ENCODE measurements at places on chromosomes 2 and 18.

- DNase-seq, result no peak
Observed at GRCh38 chr2:82257796-82258555, 1953.4 kb upstream of the LRRTM1 start.

GRCh38 chr2:112733456-112733855 is 12.6 kb downstream of the NT5DC4 start:
- no peak for DNase-seq

DNA sequence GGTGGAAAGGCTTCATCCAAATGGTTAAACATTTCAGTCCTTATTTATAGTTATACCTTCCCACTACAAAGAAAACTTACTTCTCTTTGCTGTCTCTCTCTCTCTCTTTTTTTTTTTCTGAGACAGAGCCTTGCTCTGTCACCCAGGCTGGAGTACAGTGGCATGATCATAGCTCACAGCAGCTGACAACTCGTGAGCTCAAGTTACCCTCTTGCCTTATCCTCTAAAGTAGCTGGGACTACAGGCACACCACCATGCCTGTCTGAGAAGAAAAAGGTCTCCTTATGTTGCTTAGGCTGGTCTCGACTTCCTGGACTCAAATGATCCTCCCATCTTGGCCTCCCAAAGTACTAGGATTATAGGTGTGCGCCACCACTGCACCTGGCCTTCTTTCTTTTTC is 32.3 kb upstream of the OLA1 start:
- peak; percentile 14 for DNase-seq

DNA sequence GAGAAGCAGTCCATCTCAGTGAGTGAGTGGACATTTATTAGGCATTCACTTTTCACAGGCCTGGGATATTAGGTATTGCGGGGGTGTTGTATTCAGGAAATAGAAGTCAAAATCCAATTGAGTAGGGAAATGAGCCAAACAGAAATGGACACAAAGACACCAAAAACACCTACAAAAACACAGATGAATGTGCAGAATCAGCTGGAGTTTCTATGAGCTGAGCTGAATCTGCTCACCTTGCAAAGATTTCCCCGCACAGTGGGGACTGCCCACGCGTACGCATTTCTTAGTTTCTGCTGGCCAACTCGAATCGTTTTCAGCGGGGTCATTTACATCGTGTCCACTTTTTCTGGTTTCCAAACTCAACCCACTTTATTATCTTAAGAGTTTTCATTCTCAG is 160.0 kb downstream of the BCL2 start:
- no peak for DNase-seq

DNA sequence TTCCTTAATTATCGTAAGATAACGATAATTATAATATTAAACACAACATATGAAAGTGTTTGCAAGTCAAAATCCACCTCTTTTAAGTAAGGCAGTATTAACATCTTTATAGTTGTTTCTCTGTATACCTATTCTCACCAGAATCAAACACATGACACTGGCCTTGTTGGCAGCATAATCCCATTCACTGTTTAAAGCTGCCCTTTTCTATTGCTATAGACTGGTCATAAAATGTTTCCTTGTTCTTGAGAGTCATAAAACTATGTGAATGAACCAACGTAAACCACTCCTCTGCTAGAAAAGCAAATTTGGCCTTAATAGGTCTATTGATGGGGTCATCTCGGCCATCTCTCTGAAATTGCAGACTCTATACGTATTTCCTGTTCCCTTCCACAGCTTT is 293.1 kb downstream of the SLC8A1 start:
- DNase-seq, result no peak

- DNase-seq, result peak; percentile 37
Observed at GRCh38 chr2:74514368-74515270, at the start of gene TLX2. TLX2 (plus strand) TSS chr2:74514450; CDS start chr2:74514807, 357 bp downstream.

GRCh38 chr2:224813578-224813977 is 97.4 kb upstream of the CCDC195 start:
- DNase-seq, result no peak

GRCh38 chr2:201642086-201642578 is 1.2 kb downstream of the TMEM237 start:
- no peak for DNase-seq

DNA sequence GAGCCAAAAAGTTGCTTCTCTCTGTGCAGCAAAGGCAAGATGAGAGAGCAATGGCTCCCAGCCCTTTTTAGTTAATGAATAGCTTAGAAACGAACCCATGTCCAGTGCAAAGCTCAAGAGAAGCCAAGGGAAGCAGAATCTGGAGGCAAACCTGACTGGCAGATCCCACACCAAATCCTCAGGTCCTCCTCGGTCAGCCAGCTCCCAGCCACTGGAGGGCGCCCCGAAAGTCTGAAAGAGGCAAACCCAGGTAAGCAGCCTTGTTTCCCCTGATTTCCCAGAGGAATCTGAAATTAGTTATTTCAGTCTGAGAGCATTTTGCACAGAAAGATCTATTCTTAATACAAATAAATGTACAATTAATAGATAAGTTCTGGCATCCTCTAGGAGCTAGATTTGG is 71.3 kb upstream of the PID1 start:
- DNase-seq, result peak; percentile 50

DNA sequence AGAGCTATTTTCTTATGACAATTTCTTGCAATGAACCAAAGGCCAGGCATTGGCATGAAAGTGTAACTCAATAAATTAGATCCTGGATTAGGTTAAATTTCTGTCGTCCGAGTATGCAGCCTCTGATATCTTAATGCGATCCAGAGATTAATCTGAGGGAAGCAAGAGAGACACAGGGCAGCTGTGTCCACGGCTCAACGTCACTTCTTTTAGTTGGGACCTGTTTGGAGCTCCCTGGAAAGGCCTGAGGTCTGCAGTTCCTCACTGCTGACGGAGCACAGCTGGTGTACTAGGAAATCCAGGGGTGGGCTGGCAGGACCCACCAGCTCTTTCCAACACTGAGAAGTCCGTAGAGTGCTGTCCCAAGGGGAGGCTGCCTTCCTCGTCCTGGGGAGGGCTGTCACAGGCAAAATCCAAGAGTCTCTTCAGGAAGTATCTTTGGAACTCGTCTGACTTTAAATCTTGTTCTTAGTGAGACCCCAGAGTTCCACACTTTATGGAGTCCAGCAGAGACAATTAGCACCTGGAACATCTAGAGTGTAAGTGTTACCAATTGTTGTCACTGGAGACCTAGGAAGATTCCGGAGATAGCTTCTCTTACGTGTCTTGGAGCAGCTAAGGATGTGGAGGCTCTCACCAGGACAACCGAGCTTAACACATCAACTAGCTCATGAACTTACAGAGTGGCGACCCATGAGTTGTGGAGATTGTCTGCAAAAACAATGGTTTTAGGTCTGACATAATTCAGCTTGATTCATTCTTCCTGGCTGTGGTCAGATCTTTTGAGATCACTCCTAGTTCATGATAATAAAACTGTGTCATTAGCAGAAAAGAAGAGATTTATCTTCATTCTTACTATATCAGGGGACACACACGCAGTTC is 173.7 kb downstream of the ACKR3 start:
- DNase-seq, result peak; percentile 81

DNA sequence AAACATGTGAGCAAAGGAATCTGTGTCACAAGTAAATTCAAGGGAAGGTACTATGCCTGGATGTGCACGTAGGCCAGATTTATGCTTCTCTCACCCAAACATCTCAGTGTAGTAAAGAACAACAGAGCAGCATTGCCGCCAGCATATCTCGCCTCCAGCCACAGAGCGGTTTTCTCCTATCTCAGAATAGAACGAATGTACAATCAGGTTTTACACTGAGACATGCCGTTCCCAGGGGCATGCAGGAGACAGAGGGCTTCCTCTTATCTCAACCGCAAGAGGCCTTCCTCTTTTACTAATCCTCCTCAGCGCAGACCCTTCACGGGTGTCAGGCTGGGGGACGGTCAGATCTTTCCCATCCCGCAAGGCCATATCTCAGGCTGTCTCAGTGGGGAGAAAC is 175.3 kb downstream of the RPIA start:
- no peak for DNase-seq

- DNase-seq, result no peak
Observed at GRCh38 chr2:112813280-112813966, 23.2 kb downstream of the IL1B start.

GRCh38 chr2:235126768-235127167 is 175.0 kb downstream of the SH3BP4 start:
- DNase-seq, result no peak

GRCh38 chr2:201697899-201698298 is 545 bp downstream of the MPP4 start:
- DNase-seq, result no peak

DNA sequence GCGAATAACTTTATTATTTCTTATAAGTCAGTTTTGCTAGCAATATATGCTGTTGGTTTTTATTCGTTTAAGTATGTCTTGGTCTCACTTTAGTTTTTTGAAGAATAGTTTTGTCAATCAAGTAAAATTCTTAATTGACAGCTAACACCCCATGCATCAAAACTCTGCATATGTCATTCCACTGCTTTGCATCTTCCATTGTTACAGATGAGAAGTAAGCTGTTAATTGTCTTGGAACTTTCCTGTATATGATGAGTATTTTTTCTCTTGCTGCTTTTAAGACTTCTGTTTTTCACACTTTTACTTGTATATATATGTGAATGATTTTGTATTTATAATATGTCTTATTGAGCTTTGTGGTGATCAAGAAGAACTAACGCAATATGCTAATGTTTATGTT is 1048.4 kb downstream of the CNTNAP5 start:
- no peak for DNase-seq

GRCh38 chr2:188051706-188052105 is 240.0 kb upstream of the GULP1 start:
- DNase-seq, result no peak

DNA sequence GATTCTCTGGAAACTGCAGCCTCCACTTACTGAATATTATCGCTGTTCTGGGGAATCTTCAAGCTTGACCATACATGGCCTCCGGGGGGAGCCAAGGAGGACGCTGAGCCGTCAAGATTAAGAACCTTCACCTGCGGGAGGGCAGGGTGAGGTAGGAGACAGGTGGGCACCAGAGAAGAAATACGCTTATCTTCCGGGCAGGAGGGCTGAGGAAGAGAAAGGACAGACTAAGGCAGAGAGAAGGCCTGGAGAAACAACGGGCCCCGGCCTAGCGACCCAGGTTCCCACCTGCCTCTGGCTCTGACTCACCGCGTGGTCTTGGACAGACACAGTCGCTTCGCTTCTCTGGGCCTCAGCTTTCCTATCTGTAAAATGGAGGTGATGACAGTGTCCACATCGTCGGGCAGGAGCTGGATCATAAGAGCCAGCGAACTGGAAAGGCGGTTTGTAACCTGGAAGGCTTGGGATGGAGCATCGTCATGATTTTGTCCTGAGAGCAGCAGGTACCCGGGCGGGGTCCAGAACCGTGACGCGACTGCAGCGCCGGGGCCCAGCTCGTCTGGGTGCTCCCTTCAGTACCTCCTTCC is 659 bp downstream of the ZNF142 start:
- peak; percentile 44 for DNase-seq

DNA sequence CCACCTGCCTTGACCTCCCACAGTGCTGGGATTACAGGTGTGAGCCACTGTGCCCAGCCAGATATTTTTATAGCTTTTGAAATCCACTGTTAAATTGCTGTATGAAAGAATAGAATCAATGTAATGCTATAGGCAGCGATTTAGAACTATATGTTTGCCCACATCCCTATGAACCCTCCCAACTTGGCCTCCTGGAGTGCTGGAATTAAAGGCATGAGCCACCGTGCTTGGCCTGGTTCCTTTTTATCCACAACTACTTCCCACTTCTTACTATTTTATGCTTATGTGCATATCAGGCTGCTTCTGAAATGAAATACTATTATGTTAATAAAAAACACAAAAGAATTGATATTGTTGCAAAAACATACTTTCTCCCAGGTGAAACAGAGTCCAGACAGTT is 11.6 kb upstream of the PTPN2 start:
- no peak for DNase-seq

DNA sequence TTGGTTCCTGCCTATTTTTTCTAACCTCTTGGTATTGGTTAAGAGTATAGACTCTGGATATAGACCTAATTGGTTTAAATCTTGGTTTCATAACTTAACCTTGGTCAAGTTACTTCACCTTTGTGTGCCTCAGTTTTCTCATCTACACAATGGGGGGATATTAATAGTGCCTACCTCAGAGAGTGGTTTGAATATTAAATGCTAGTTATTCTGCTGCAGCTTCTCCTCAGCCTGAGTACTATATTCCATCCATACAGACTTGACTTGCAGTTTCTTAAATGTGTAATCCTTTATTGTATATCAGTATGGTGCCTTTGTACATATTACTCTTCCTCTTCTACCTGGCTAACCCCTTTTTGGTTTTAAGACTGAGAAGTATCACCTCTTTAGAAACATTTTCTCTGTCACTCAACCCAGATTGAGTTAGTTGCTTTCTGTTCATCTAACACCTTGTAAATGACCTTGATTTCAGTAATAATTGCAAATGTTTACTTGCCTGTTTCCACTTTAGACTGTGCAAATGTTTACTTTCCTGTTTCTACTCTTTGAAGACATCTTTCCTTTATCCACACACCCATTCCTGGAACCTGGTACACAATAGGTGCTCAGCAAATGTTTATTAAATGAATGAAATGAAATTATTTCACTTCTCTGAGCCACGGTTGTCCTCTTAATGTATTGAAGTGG is 6.6 kb downstream of the ACVR2A start:
- DNase-seq, result no peak

DNA sequence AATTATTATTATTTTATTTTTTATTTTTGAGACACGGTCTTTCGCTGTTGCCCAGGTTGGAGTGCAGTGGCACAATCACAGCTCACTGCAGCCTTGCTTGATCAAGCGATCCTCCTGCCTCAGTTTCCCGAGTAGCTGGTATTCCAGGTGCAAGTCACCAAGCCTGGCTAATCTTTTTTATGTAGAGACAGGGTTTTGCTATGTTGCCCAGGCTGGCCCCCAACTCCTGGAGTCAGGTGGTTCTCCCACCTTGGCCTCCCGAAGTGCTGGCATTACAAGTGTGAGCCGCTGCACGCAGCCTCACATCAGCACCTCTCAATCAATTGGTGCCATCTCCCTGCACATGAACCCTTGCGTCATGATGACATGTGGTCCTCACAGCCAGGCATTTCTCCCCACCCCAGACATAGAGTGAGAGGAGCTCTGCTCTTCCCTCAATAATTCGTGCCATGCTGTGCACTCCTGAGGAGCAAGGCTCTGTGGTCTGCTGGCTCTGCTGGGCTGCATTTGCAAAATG is 5.9 kb downstream of the INPP5D start:
- DNase-seq, result no peak

GRCh38 chr2:186349508-186349907 is 136.6 kb upstream of the ZC3H15 start:
- no peak for DNase-seq

DNA sequence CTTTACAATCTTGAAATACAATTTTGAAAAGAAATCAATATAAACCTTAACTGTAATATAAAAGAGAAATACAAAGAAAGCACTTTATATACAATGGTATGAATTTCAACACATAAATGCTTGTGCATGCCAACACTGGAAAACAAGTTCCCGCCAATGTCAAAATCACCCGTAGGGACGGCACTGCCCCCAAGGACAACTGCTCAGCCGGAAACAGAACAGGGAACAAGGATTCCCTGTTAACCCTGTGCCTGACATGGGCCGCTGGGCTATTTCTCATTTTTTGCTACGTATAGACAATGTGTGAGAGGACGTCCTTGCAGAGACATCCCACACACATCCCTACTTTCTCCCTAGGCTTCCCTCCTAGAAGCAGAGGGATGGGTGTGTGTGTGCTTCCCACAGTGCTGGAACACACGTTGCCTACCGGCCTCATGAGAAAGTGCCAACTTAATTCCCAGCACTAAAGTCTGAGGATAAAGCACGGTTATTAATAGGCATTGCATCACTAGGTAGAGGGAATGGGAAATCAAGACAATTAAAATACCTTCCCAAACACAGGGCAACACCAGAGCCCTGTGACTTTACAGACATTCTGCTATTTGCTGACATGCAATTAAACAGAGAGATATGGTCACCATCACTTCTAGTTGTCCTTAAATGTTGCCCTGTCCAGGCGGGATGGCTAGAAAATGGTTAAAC is 14.4 kb downstream of the AFG3L2 start:
- no peak for DNase-seq
